ENCODE measurements at places on chromosomes 13 and 19.
A peak's percentile ranks its signal among the peaks of the same experiment; 100 is the strongest.

DNA sequence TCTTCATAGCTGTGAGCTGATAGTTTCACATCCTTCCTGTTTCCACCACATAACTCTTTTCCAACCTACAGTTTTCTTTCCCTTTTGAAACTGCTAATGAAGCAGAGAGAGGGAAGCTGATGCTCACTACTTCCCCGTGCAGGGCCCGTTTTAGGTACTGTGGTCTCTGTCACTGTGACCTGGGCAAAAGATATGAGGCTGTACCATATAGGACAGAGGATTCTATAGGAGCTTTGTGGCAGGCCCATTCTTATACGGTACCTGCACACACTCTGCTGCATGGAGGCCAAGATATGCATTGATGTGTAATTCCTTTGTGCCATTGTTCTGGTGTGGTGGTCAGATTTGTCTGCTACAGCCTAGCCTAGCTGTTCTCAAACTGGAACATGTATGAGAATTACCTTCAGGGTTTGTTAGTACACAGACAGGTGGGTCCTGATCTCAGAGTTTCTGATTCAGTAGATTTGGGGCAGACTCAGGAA lies 577.3 kb downstream of the LMO7 start:
- DNase-seq, result no peak

GRCh38 chr19:44666852-44667556 lies 4.3 kb upstream of the CEACAM19 start:
- DNase-seq, result no peak

GRCh38 chr13:45082964-45083363 lies 37.3 kb upstream of the GTF2F2 start:
- no peak for DNase-seq

GRCh38 chr13:102440259-102440936 lies 38.5 kb upstream of the FGF14 start:
- no peak for DNase-seq

DNA sequence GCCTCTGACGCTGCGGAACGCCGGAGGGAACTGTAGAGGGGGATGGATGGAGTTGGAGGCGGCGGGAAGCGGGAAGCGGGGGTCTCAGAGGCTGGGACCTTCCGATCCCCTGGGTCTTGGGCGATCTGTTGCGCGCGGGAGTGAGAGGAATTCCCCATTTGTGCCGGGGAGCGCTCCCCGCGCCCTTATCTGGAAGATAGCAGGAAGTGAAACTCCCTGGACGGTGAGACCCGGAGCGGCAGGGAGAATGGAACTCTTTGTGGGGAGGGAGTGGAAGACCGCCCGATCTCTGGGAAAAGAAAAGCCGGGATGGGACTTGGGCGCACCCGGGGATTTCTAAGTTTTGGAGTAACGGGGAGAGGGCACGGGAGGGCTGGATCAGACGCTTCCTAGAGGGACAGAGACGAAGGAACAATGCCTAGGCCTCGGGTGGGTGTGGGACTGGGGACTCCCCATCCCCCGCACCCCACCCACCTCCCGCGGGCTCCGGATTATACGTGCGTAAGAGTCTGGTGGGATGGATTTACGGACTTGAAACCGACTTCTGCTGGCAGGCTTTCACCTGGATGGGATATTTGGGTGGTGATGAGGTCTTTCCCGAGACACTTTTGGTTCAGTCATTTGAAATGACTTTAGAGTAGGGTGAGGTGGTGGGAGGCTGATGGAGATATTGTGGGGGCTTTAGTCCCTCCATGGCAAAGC lies 495 bp downstream of the LSR start:
- no peak for DNase-seq

GRCh38 chr13:80751854-80752253 lies 410.9 kb upstream of the SPRY2 start:
- no peak for DNase-seq

- no peak for DNase-seq
Observed at GRCh38 chr19:50224986-50225747, 21.7 kb downstream of the MYH14 start.

GRCh38 chr13:80798576-80799133 lies 457.7 kb upstream of the SPRY2 start:
- no peak for DNase-seq

- no peak for DNase-seq
Observed at GRCh38 chr13:87851410-87851809, 180.2 kb downstream of the SLITRK5 start.

DNA sequence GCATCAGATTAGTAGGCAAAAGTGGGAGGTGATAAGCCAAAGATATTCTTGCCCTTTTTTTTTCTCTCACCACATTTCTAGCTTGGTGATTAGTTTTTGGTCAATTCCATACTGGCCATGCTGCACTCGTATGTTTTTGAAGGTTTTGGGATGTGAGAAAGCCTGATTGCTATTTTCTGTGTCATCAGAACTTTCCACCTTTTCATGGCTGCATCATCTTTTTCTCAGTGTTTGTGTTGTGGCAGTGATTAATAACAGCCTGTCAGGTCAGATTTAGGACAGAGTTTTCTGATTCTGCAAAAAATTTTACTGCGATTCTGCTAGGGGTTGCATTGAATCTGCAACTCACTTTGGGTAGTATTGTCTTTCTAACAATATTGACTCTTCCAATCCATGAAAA lies 32.9 kb downstream of the PSG1 start:
- no peak for DNase-seq

DNA sequence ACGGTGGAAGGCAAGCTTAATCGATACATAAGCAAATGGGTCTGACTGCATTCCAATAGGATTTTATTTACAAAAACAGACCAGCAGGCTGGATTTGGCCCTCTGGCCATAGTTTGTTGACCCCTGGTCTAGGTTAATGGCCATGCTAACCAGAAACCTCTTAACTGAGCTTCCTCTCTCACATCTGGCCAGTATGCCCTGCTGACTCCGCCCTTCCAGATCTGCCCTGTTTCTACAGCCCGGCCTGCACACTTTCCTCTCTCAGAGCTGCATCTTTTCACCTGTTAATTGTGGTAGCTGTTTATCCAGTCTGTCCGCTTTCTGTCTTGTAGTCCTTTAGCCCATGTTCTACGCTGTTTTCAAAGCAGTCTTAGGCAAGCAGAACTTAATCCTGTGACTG lies 25.6 kb downstream of the EDNRB start:
- DNase-seq, result no peak

DNA sequence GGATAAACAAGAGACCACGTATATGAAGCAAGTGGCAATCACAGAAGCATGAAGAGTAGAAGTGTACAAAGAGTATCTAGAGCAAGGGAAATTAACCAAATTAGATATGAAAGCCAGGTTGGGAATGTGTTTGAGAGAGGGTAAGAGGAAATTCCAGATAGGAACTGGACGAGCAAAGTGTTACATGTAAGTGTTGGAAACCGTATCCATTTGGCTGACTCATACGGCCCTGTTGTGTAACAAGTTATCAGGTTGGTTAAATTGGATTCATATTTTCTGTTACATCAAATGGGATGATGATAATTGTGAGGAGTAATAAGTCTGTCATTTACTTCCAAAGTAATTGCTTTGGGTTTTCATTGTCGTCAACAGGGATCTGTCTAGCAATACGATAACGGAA lies 46.7 kb downstream of the RXFP2 start:
- DNase-seq, result no peak

DNA sequence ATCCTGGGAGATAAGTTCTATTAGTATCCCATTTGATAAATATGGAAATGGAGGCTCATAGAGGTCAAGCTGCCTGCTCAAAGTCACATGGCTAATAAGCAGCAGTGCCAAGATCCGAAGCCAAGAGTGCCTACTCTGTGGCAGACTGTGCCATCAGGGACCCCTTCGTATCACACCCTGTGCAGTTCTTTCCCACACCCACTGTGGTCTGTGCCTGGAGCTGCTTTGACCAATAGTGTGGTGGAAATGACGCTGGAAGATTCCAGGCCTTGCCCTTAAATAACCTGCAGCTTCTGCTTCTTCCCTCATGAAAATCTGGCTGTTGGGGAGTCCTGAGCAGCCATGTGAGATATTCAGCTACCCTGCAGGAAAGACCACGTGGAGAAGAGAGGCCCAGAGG lies 10.1 kb downstream of the OPA3 start:
- no peak for DNase-seq

- no peak for DNase-seq
Observed at GRCh38 chr13:99666146-99666805, 165.0 kb downstream of the TM9SF2 start.

- no peak for DNase-seq
Observed at GRCh38 chr13:32176696-32177095, 138.5 kb downstream of the ZAR1L start.

GRCh38 chr13:28438598-28439334 lies 56.2 kb downstream of the FLT1 start:
- DNase-seq, result no peak

GRCh38 chr13:112446347-112446861 lies 70.2 kb downstream of the SPACA7 start:
- DNase-seq, result no peak

DNA sequence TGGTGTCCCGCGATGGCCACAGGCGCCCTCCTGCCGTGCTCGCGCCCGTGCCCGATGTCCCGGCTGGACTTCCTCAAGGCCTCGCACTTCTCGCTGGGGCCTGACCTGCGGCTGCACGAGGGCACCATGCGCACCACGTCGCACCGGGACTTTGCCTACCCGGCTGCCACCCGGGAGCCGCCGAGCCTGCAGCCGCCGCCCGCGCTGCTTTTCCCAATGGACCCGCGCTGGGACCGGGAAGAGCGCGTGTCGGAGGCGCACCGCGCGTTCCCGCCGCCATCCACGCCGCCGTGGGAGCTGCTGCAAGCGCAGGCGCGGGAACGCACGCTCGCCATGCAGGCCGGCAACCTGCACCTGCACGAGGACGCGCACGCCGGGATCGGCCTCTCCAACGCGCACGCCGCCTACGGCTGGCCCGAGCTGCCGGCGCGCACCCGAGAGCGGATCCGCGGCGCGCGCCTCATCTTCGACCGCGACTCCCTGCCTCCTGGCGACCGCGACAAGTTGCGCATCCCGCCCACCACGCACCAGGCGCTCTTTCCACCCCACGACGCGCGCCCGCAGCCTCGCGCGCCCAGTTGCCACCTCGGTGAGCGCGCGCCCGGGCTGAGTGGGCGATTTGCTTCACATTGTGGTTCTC lies 12.1 kb upstream of the PEX11G start:
- peak; percentile 80 for DNase-seq

DNA sequence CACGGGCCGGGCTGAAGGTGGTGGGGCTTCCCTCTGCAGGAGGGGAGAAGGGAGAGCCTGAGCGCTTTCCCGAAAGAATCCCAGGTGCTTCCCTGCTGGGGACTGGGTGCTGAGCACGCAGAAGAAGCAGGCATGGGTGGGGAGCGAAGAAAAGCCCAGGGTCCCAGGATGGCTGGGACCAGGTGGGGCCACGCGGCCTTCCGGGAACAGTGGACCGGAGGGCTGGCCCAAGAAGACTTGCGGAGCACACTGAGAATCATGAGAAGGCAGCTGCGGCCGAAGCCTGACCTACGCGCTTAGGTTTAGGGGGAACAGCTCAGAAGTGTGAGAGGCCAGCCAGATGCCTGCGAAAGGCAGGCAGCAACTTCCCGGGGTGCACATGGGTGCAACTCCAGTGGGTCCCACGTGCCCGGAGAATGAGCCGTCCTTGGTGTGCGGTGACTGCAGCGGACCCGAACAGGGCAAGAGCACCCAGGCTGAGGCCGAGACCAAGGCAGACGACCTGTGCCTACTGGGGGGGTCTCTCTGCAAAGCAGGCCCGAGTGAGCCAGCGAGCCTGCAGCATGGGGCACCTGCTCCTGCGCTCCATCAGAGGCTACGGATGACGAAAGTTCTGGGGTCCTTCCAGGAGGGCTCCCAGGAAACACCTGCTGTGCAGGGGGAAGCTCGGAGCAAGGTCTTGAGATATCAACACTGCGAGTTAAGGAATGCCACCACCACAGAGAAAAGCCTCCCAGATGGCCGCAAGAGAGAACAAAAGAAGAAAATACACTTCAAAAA lies 52.4 kb downstream of the MLLT1 start:
- DNase-seq, result no peak

GRCh38 chr19:12867120-12868099 lies 13.8 kb downstream of the DNASE2 start:
- no peak for DNase-seq

DNA sequence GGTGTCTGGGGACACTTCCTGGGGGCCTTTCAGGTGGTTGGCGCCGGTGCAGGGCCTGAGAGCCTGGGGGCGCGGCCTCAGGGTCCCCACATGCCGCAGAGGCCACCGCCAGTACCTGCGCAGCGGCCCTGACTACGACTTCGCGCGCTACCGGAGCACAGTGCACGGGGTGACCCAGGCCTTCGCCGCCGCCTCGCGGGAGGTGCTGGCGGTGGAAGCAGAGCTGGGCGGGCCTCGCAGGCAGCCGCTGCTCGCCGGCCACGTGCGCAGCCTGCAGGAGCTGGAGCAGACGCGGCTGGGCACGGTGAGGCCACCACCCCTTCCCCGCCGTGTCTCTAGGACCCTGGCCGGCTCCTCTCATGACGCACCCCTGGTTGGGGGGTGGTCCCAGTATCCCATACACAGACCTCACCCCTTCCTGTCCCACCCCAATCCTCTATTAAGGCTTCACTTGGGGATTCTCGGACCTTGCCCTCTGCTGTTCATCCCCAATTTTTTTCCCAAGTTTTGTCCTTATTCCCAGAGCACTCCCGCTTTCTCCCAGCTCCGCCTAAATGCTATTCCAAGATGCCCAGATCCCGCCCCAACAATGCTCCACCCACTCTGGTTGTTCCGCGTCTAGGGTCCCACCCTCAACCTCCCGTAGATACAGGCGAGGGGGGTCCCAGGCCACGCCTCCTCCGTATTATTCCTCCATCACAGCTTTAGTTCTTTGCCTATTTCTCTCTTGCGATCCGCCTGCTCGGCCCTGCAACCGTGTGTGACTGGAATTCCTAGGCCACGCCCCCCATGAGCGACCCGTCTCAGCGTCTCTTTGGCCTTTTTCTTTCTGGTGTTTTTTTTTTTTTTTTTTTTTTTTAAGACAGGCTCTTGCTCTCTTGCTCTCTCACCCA lies 1.0 kb downstream of the REX1BD start:
- DNase-seq, result peak; percentile 38

DNA sequence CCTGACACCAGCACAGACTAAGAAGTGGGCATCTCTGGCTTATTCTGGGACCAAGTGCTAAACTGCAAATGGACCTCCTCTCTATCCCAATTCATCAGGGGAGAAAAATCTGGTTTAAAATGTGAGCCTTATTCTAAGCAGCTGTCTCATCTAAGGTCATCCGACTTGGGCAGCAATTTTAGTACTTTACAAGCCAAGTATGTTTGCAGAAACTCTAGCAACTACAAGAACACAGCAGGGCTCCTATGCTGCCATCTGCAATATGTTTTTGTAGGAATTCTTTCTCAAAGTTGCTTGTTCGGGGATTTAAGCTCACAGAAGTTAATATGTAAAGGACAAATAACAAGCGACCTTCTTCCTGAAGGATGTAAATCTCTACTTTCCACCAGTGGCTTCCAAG lies 113.1 kb downstream of the FOXO1 start:
- no peak for DNase-seq

GRCh38 chr19:24033963-24034342 lies 53.0 kb upstream of the ZNF254 start:
- peak; percentile 8 for DNase-seq
